ENCODE measurements at places on chromosomes 3 and 15.
A peak's percentile ranks its signal among the peaks of the same experiment; 100 is the strongest.

DNA sequence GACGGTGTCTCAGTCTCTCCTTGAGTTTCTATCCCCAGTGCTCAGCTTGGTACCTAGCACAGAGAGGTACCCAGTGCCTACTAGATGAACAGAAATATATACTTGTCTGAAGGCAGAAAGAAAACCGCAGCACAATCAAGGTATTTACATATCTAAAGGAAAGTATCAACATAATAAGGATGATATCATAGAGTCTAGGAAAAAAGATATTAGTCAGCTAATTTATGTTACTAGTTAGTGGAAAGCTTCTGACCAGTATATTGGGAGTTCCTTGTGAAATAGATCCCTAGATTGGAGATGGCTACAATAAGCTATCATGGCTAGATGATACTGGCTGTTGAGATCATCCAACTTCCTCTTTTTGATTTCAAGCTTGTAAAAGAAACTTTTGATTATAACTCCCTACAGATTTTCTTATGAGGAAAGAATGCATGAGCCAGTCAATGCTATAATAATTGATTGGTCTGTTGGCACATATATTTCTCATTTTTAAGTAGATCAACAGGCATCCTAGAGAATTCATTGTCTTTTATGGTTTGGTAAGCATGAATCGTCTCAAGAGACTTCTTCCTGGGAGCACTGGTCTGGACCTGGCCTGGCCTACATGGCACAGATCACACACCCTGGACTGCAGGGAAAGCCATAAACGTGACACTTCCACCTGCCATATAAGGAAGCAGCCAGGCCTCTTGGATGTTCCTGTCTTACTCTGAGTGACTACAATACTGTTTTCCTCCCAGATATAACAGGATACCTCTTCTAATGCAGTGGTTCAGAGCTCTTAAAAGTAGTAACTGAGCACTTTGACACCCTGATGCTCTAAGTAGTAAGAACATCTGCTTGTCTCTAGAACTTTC is 60.7 kb downstream of the IMPG2 start:
- DNase-seq = no peak

GRCh38 chr3:150733936-150734794 is 28.8 kb downstream of the SIAH2 start:
- no peak for DNase-seq

GRCh38 chr3:105177576-105177975 is 189.1 kb upstream of the ALCAM start:
- DNase-seq = no peak

DNA sequence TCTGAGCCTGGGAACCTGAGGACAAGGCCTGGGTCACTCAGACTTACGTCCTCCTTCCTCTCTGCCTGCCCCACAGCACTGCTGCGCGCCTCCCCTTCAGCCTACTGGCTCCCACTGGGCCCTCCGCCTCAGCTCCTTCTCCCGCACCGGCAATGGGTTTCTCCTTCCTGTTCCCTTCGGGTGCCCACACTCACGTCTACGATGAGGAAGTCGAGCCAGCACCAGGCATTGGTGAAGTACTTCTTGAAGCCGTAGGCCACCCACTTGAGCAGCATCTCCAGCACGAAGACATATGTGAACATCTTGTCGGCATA is 70.0 kb downstream of the EXOG start:
- DNase-seq = no peak

DNA sequence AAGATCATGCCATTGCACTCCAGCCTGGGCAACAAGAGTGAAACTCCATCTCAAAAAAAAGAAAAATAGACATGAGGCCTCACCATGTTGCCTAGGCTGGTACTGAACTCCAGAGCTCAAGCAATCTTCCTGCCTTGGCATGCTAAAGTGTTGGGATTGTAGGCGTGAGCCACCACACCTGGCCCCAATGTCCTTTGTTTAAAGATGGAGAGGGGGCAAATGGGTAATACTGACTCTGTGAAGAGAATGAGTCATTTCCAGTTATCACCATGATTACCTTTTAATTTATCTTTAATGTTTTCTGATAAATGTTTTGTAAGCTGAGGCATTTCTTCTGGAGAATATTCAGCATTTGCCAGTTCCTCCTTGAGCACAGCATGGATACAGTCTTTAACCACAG is 2.2 kb downstream of the DYNLT2B start:
- no peak for DNase-seq

DNA sequence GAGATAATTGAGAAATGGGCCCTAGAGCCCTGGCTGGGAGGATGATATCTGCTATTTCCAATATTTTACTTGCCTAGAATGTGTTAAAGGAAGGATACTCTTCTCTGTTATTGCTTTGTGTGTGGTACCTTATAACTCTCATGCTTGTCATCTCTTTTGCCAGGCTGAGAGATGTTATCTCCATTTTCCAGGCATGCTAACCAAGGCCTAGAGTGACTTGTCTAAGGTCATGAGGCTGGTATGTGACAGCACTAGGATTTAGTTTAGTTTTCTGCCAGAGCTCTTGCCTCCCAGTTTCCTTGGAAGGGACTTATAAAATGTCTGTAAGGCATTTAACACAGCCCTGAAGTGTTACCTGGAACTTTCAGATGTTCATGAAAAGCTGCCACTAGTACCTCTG is 1.4 kb downstream of the CLK3 start:
- DNase-seq = no peak

DNA sequence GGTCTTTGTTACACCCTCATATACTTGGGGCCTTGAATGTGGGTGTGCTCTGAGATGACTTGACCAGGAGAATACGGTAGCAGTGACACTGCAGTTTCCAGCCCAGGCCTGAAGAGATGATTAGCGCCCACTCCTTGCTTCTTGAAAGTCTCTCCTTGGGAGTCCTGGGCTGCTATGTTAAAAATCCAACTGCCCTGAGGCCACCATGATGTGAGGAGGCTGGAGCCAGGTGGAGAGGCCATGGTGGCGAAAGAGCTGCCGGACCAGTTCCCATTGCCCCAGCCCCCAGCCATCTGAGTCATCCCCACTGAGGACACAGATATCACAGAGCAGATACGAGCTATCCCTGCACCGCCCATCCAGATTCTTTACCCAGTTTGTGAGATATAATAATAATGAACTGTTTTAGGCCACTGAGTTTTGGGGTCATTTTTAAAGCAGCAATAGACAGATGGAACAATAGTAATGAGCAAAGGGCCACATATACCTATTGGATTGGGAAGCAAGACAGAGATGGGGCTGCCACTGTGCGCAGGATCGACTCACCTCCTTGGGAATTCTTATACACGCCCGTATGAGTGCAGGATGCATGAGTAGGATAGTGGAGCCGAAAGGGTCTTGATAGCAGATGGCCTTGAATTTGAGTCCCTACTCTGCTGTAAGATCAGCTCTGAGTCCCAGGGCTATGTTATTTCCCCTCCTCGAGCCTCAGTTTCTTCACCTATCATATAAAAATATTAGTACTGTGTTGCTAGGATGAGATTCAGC is 12.1 kb upstream of the GATA2 start:
- no peak for DNase-seq

- DNase-seq = no peak
Measured at GRCh38 chr15:98568382-98569017, 79.8 kb upstream of the IGF1R start.

GRCh38 chr15:86526938-86527690 is 447.4 kb downstream of the AGBL1 start:
- no peak for DNase-seq

DNA sequence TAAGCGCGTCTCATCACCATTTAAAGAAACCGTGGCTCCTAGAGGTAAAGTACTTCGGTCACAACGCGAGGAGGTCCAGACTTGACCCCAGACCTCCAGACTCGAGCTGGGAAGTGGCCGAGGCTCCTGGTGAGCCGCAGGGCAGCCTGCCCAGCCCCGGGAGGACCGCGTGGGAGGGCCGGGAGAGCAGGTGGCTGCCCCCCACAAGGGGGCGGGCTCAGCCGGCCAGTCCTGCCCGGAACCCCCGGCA is at the start of gene SLC27A2:
TSS of gene SLC27A2 (plus strand) at position 228 of the 250 bp plus-strand sequence. CDS start 232 bp downstream, outside the sequence.
- DNase-seq = no peak

DNA sequence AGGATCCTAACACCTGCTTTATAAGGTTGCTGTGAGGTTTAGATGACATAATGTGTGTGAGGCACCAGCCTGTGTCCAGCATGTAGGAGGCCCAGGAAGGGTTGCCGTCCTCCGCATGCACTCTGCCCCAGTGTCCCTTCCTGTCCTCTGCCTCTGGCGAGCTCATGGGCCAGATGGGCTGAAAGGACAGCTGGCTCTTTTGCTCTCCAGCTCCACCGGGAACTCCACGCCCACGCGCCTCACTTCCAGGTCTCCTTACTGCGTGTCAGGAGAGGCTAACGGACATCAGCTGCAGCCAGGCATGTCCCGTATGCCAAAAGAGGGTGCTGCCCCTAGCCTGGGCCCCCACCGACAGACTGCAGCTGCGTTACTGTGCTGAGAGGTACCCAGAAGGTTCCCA is 12.2 kb downstream of the MUC20 start:
- DNase-seq = no peak

DNA sequence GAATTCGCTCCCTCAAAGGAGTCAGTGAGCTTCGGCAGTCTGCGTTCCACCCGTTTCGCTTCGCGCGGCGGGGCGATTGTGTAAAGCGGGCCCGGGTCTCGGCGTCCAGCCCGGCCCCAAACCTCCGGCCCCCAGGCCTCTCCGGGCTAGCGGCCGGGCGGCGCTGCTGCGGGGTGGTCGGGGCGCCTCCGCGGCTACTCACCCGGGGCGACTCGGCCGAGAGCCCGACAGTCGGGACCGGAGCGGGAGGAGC is 412 bp downstream of the CHDH start:
- DNase-seq = no peak

DNA sequence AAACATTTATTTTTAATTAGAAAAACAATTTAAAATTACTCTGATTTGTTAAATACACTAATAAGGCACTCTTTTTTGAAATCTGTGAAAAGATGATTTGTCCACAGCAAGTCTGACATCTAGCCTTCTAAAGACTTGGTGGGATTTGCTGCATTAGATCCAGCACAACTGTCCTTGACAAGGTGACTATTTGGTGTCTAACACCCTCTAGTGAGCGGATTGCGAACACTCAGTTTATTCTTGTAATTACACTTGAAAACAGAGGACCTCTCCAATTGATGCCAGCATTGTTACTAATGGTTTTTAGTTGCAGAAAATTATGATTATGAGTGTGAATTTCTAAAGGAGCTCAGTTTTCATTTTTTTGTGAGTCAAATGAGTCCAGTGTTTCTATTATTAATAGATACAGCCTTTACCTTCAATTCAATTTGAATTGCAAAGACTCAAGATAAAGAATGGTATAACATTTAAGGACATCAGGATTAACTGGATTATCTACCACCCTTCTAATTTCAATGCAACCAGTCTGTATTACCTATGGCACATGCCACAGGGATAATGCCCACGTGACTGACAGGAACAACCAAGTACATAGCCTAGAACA is 29.7 kb upstream of the STRIT1 start:
- peak; percentile 80 for DNase-seq

GRCh38 chr3:58679974-58680666 is 13.5 kb upstream of the FAM3D start:
- DNase-seq = no peak

DNA sequence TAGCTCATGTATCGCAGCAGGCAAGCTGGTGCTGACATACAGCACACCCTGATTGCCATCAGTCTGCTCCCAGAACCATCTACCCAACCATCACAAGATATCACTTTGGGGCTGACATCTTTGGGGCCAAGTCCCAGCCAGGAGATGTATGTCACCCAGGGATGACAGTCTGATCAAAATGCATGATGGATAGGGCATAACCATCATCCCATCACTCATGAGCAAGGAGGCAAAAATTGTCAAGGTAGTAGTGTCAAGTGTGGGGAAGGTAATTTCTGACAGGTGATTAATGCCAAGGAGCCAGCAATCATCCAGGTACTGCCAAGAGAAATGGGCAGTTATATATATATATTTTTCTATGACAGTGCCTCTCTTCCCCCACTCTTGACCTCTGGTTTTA is 277.4 kb downstream of the WDR72 start:
- DNase-seq = no peak

All from COR-L47 (cell line).